Colonic mucosa (tissue), 4 donors: ENCODE measurements at places on chromosomes 4 and X. TPM values are rescaled to one million over a fixed set of nuclear protein-coding genes. Genes with fewer than 3 reads are reported as not detected.

BEND4 gene
- 0.19 TPM for total RNA-seq

DNA sequence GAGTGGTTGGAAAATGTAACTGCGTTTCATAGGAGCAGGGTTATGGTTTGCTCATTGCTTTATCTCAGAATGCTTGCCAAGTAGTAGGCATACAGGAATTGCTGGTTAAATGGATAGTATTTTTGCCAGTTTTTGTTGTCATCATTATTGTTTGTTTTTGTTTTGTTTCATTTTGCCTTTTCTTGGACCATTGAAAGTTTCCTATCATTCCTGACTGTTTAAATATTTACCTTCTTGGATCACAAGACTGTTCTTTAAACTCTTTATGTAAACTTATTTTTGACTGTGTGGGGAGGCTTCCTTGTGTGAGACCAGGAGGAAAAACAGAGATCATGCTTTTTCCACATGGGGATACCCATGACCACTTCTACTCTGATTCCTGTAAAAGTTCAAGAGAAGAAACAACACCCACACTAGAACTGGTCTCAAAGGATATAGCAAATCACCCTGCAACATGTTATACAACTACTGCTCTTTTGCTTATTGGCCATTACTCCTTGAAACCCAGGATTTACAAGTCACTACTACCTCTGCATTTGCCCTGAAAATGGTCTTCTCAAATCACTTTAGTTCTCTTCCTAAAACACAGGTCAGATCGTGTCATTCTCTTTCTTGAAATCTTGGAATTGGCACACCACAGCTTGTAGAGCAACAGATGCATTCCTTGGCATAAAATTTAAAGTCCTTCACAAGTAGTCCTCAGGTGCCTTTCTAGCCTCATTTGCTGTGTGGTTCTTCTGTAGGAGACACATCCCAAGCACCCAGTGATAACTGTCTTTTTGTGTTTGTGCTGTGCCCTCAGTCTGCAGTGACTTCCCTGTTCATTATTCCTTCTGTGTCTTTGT is 51.3 kb downstream of the FNIP2 start:
- H3K4me3 ChIP-seq: no peak overlapping the region
- no peaks in the 10 kb centered on the region for H3K36me3 ChIP-seq

GRCh38 chr4:32477518-32477917 is 1757.3 kb downstream of the PCDH7 start:
- no peaks in the 10 kb centered on the region for H3K27me3 ChIP-seq
- DNase-seq: no peak
- H3K4me3 ChIP-seq: no peak overlapping the region
- H3K36me3 ChIP-seq: no peaks in the 10 kb centered on the region
- H3K4me1 ChIP-seq: no peaks in the 10 kb centered on the region
- H3K27ac ChIP-seq: no peak overlapping the region

- no peak overlapping the region for H3K4me3 ChIP-seq
- no peak overlapping the region for H3K27ac ChIP-seq
- DNase-seq: no peak
- H3K36me3 ChIP-seq: no peaks in the 10 kb centered on the region
- H3K27me3 ChIP-seq: no peaks in the 10 kb centered on the region
- no peaks in the 10 kb centered on the region for H3K4me1 ChIP-seq
Measured at GRCh38 chr4:165454426-165454825, 75.6 kb downstream of the CPE start.

DNA sequence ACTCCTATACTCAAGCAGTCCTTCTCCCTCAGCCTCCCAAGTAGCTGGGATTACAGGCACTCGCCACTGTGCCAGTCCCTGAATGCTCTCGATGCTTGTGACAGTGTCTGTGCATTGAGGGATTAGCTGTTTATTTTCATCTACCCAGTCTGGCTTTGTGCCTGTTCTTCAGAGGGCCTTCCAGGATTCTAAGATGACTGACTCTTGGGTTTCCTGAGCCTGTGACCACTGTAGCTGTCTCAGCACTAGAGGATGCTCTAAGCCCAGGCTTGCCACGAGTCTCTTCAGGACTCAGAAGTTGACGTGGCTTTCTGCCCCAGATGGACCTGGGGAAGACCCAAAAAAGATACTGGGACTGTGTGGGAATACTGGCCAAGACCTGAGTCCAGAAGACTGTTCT is 201.4 kb downstream of the ARHGAP10 start:
- DNase-seq: no peak
- no peak overlapping the region for H3K27ac ChIP-seq
- no peak overlapping the region for H3K4me3 ChIP-seq
- H3K36me3 ChIP-seq: no peaks in the 10 kb centered on the region
- no peaks in the 10 kb centered on the region for H3K4me1 ChIP-seq
- no peaks in the 10 kb centered on the region for H3K27me3 ChIP-seq

- no peaks in the 10 kb centered on the region for H3K36me3 ChIP-seq
- H3K27me3 ChIP-seq: no peaks in the 10 kb centered on the region
- DNase-seq: peak; percentile 83
- H3K4me1 ChIP-seq: no peaks in the 10 kb centered on the region
- H3K27ac ChIP-seq: peak overlapping the region; percentile 32
Measured at GRCh38 chrX:153708415-153708814, 15.8 kb downstream of the BCAP31 start.

SLC10A4 gene
- total RNA-seq: 0.35 TPM

NXT2 gene
- 7.4 TPM for total RNA-seq

DNA sequence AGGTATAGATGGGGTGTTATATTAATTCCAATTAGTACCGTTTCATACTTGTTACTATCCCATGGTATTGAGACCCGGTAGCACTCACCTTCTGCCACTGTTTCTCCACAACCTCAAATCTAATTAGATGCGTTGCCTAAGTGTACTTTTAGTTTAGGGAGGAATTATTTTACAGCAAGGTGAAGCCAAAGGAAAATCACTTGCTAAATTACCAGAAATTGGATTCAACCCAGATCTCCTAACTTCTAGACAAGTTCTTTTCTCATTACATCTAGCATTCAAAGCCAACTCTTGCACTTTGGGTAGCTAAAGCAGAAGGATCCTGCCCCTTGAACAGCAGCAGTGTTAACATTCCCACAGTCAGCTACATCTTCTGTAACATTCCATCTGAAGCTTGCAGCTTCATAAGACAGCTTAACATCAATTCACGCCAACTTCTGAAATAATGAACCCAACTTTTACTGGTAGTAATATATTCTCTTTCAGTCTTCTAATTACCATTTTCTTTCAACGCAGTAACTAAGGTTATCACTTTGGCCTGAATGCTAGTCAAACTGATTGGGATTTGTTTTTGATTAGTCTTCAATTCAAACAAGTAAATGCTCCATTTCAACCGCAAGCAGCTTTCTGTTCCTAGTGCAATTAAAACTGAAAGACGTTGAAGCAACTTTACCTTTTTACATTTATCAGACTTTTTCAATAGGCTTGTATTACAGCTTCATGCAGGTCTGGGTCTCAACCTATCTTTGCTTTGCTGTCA is 934 bp upstream of the SEC31A start:
- no peaks in the 10 kb centered on the region for H3K27me3 ChIP-seq
- no peaks in the 10 kb centered on the region for H3K36me3 ChIP-seq
- H3K4me1 ChIP-seq: no peaks in the 10 kb centered on the region

- DNase-seq: peak; percentile 74
- H3K4me3 ChIP-seq: no peak overlapping the region
Measured at GRCh38 chr4:113645771-113646441, 115.6 kb downstream of the CAMK2D start.

DNA sequence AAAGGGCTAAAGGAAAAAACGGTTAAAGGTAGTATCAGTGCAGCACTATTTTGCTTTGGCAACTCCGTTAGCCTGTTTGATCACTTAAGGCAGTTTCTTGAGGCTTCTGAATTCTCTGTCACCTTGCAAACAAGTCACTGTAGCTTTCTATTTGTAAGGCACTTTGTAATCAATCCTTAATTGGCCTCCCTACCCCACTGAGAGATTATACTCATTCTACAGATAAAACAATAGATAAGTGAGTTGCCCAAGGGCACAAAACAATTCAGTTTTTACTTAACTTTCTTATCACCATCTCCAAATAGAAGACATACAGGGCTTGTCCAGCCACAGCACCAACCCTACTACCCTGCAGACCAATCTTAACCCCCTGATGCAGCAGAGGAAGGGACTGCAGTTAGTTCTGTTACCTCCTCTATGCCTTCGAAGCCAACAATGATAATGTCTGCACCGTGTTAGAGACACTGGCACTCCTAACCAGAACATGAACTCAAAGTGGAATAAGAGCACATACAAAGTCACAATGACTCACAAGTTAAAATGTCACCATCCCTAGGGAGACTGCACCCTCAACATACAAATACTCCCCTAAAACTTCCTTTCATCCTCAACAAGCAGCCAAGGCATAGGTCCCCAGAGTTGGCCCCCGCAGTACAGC is 1.7 kb downstream of the TMEM185A start:
- H3K36me3 ChIP-seq: no peaks in the 10 kb centered on the region
- H3K27me3 ChIP-seq: no peaks in the 10 kb centered on the region
- H3K27ac ChIP-seq: no peak overlapping the region
- DNase-seq: no peak
- no peak overlapping the region for H3K4me3 ChIP-seq

DNA sequence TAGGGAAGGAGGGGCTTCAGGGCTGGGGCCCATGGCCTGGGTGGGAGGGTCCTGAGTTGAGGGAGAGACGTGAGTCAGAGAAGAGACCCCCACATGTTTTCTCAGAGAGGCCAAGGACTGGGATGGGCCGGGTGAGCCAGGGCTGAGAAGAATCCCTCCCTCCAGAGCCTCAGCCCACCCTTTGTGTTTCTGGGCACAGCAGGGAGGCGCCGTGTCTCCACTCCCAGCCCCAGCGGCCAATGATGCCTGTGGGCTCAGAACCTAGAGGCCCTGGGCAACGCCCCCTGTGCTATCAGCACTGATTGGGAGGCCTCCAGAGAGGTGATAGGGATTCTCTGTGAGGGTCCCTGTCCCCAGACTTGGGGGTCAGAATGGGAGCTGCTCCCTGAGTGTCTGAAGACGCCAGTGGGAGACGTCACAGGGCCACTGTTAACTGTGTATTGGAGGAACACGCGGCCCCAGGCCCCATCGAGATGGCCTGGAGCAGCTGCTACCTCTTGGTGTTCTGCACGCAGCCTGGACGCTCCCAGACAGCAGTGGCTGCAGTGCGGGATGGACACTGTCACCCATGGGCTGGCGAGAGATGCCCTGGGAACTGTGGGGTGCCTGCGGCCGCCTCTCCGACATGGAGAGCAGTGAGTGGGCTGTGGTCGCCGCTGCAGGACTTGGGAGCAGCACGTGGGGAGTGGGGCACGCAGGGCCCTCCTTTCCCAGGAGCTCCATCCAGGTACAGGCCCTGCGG is 8.5 kb downstream of the FGFRL1 start:
- H3K4me3 ChIP-seq: no peak overlapping the region
- H3K27ac ChIP-seq: no peak overlapping the region
- DNase-seq: no peak
- peaks cover 9% of the 10 kb centered on the region for H3K4me1 ChIP-seq

RHOXF2B gene
- total RNA-seq: not detected

INTS6L gene
- 14.8 TPM for total RNA-seq

- H3K4me3 ChIP-seq: no peak overlapping the region
- no peak for DNase-seq
- no peak overlapping the region for H3K27ac ChIP-seq
- no peaks in the 10 kb centered on the region for H3K27me3 ChIP-seq
- H3K36me3 ChIP-seq: no peaks in the 10 kb centered on the region
Measured at GRCh38 chr4:79848329-79848728, 224.7 kb downstream of the ANTXR2 start.

FGF16 gene
- not detected for total RNA-seq

DNA sequence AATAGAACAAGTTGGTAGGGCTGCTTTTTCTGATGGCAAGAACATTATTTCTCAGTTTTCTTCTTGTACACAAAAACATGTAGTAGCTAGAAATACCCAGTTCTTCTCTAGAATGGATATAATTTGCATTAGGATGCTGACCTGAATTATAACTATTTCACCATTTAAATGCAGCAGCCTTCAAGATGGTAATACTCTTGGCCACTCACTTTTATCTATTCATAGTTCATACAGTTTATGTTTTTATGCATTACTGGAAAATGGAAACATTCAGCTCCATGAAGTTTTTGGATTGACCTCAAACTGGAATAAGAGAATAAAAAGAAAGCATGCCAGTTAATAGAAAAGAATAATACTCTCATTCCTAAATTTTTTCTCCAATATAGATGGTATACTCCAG is 487.4 kb downstream of the PABPC4L start:
- H3K27me3 ChIP-seq: no peaks in the 10 kb centered on the region
- no peak overlapping the region for H3K27ac ChIP-seq
- H3K4me3 ChIP-seq: no peak overlapping the region
- no peaks in the 10 kb centered on the region for H3K4me1 ChIP-seq
- DNase-seq: no peak

DNA sequence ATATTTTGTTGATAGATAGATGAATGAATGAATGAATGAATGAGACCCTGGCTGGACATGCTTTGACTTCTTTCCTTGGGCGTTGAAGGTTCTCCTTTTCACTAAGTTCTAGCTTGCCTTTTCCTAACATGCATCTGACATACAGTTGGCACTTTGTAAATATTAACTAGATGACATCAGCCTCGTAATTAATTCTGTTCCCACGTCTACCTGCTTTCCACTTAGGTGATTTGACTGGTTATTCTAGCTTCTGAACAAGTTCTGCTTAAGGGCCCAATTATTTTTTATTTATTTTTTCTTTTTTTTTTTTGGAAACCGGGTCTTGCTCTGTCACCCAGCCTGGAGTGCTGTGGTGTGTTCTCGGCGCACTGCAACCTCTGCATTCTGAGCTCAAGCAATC is 13.9 kb upstream of the RASL11B start:
- H3K36me3 ChIP-seq: no peaks in the 10 kb centered on the region
- no peaks in the 10 kb centered on the region for H3K27me3 ChIP-seq
- H3K4me1 ChIP-seq: no peaks in the 10 kb centered on the region
- no peak overlapping the region for H3K4me3 ChIP-seq
- no peak overlapping the region for H3K27ac ChIP-seq

- no peaks in the 10 kb centered on the region for H3K36me3 ChIP-seq
- no peak overlapping the region for H3K27ac ChIP-seq
- no peak for DNase-seq
- no peaks in the 10 kb centered on the region for H3K4me1 ChIP-seq
- H3K4me3 ChIP-seq: no peak overlapping the region
Measured at GRCh38 chrX:97984641-97985040, 1100.9 kb downstream of the RPA4 start.

DNA sequence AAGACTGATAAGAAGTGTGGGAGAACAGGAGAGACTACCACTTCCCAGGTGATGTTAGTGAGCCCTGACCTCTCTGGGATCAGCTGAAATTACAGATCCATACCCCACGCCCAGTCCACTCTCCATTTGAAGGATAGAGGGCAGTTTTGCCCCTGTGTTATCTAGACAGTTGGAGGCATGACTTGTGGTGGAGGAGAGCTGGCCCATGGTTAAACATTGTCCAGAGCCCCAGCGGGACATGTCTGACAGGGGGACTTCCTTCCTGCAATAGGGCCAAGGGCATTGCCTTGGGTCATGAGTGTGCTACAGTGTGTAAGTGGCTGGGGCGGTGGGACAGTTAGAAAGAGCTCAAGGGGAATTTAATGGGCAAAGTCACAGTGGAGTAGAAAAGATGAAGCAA is 181.1 kb downstream of the MID1IP1 start:
- H3K4me3 ChIP-seq: no peak overlapping the region
- no peaks in the 10 kb centered on the region for H3K27me3 ChIP-seq
- H3K4me1 ChIP-seq: no peaks in the 10 kb centered on the region
- no peaks in the 10 kb centered on the region for H3K36me3 ChIP-seq

NOX1 gene
- total RNA-seq: 84.6 TPM

MAGEA4 gene
- not detected for total RNA-seq
